Caco-2 (cell line): ENCODE measurements at places on chromosomes 11 and 22. TPM values are rescaled to one million over a fixed set of nuclear protein-coding genes. Genes with fewer than 3 reads are reported as not detected.

The KCTD14 gene
- total RNA-seq: 8.2 and 9.1 TPM in 2 replicates

The KCNJ1 gene
- not detected in 2 replicates for total RNA-seq

The STK33 gene
- 0.51 and 0.98 TPM in 2 replicates for total RNA-seq

The THOC5 gene
- total RNA-seq: 61.1 and 74.6 TPM in 2 replicates

The SLC5A4 gene
- not detected in 2 replicates for total RNA-seq

The SAA2 gene
- not detected in 2 replicates for total RNA-seq

The TSPAN32 gene
- 0.97 and 1.2 TPM in 2 replicates for total RNA-seq

The GLYATL1 gene
- total RNA-seq: 1.5 and 4.0 TPM in 2 replicates

The PPM1F gene
- 18.9 and 25.8 TPM in 2 replicates for total RNA-seq

The LAMTOR1 gene
- 158 and 170 TPM in 2 replicates for total RNA-seq

The UCP2 gene
- 100 and 144 TPM in 2 replicates for total RNA-seq

The ZFP91 gene
- 37.5 and 40.6 TPM in 2 replicates for total RNA-seq

The RBMXL2 gene
- total RNA-seq: not detected in 2 replicates

The CRY2 gene
- total RNA-seq: 28.5 and 31.6 TPM in 2 replicates

The SCGB2A2 gene
- not detected in 2 replicates for total RNA-seq

The IGLL1 gene
- total RNA-seq: not detected in 2 replicates

The ACTN3 gene
- total RNA-seq: 0.16 TPM in 1 of 2 replicates, not detected in the other

The OR51F2 gene
- not detected in 2 replicates for total RNA-seq

The TRPC6 gene
- total RNA-seq: 0.14 and 0.32 TPM in 2 replicates

The CASP1 gene
- 0.86 and 1.4 TPM in 2 replicates for total RNA-seq

- no peak for DNase-seq
Observed at GRCh38 chr22:48102581-48102980, 1340.1 kb downstream of the TBC1D22A start.

DNA sequence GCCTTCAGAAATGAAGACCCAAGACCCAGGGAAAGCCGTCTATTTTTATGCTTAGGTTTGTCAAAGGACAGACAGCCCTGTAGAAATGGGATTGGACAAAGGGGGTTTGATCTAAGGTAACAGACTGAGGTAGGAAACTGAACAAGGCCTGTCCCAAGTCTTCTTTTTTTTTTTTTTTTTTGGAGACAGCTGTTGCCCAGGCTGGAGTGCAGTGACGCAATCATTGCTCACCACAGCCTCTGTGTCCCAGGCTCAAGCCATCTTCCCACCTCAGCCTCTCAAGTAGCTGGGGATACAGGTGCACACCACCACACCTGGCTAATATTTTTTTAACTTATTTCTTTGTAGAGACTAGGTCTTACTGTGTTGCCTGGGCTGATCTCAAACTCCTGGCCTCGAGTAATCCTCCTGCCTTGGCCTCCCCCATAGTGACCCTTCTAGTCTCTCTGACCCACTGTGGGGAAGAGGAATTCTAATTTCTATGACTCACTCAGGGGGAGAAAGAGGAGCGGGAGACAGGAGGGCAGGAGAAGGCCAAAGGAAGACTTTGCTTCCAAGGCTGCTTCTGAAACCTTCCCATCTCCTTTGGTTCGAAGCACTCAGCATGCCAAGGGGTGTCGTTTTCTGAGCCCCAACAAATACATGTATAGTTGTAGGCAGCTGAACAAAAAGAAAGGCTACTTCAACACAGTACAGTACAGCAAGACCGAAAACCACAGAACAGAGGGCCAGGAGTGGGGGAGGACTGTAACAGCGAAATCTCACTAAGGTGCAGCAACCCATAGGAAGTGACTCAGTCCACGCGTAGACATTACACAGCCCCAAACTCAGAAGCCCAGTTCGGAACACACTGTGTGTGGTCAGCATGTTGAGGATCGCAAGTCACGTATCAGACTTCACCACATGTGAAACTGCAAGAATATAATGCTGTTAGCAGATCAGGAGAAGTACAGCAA is 872 bp downstream of the TMA7B start:
- DNase-seq: no peak

GRCh38 chr11:13205486-13205885 is 72.1 kb upstream of the BMAL1 start:
- no peak for DNase-seq

- no peak for DNase-seq
Observed at GRCh38 chr11:36280531-36280930, 8.7 kb downstream of the COMMD9 start.

- peak; percentile 93 for DNase-seq
Observed at GRCh38 chr11:79493555-79494171, 52.8 kb upstream of the TENM4 start.

GRCh38 chr11:16000065-16000464 is 356.3 kb downstream of the SOX6 start:
- no peak for DNase-seq

GRCh38 chr11:33899400-33900037 is 7.6 kb upstream of the LMO2 start:
- no peak for DNase-seq

DNA sequence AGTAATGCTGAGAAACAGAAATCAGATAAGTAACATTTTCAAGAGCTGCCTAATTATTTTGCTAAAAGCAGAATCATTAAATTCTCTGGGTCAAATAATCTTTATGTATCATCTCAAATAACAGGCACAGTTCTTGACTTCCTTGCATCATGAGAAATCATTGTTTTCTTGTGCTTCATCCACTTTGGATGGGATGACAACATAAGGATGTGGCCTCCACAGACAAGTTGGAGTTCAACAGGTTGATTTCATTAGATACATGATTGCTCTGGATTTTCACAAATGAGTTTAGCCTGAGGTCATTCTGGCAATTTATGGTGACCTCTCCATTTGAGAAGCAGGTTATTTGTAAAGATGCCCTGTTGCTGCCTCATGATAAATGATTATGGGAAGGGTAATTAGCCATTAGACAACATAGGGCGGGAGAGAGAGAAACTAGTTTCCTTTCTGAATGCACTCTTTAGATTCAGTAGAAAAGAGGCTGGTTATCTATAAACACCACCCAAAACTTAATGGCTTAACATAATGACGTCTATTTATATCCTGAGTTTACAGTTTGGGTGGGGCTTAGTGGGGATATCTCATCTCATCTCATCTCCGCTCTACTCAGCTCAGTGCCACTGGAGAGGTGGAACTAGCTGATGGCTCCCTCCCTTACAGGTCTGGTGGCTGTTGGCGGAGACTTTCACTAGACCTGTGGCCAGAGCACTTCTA is 35.0 kb upstream of the ADORA2A start:
- no peak for DNase-seq

DNA sequence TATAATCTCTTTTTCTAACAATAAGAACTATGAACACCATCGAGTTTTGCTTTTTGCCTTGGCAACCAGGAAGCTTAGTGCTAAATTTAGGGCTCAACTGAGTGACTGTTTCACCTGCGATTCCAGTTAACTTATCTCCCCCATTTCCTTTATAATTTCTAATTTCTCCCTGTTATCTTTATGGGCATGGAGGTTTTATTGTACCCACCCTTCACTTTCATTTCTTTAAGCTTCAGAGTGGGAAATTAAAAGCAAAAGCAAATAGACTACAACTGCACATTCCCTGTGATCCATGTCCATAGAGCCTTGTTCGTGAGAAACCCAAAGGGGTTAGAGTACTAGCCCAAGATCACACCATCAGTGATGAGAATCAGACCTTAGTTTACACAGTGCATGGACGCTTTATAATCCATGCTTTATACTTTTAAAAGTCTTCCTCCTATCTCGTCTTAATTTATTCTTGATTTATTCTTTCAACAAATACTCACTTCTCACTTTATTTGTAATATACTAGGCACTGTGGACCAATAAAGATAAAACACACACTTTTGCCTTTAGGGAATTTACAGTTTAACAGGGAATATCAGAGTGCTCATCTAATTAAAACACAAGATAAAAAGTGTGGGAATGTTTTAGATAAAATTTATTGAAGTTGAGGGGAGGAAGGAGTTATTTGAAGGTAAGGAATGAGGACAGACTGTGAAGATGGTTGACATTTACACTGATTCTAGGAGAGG is 40.6 kb downstream of the ADAMTS15 start:
- no peak for DNase-seq

GRCh38 chr11:125343718-125344131 is 152.3 kb downstream of the FEZ1 start:
- DNase-seq: no peak

DNA sequence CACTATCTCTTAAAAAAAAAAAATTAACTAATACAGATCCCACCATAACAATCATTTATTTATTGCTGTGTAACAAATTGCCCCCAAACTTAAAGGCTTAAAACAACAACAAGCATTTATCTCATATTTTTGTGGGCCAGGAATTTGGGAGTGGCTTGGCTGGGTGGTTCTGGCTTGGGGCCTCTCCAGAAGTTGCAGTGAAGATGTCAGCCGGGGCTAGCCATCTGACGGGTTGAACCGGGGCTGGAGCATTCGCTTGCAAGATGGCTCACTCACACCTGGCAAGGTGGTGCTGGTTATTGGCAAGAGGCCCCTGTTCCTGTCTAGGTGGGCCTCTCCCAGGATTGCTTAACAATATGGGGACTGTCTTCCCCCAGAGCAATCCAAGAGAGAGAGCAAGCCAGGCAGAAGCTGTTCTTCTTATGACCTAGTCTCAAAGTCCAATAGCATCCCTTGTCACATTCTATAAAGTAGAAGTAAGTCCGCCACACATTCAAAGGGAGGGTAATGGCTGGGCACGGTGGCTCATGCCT is 29.5 kb downstream of the ACO2 start:
- no peak for DNase-seq

GRCh38 chr11:112293614-112294013 is 33.0 kb upstream of the PLET1 start:
- DNase-seq: no peak

GRCh38 chr11:66418168-66418985 is 2.5 kb upstream of the NPAS4 start:
- peak; percentile 89 for DNase-seq

GRCh38 chr11:122275508-122275907 is 159.5 kb upstream of the BLID start:
- no peak for DNase-seq

GRCh38 chr11:74033046-74033445 is 24.2 kb upstream of the UCP3 start:
- DNase-seq: no peak

- no peak for DNase-seq
Observed at GRCh38 chr11:88695689-88696414, 358.3 kb upstream of the CTSC start.

DNA sequence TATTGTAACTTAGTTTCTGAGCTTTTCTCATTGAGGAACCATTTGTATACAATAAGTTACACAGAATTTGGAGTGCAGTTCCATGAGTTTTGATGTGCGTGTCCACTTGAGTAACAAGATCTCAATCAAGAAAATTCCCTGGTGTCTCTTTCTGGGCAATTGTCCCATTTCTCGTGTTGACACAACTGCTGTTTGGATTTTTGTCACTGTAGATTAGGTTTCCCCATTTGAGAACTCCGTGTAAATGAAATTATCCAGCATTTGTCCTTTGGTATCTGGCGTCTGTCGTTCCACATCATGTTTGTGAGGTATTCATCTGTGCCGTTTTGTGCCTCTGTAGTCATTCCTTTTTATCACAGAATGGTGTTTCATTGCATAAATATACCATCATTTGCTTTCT is 547.0 kb downstream of the TBC1D22A start:
- DNase-seq: no peak

- DNase-seq: peak; percentile 80
Observed at GRCh38 chr11:8099291-8099899, 18.4 kb downstream of the TUB start.

GRCh38 chr11:110525883-110526282 is 96.1 kb downstream of the FDX1 start:
- DNase-seq: no peak

DNA sequence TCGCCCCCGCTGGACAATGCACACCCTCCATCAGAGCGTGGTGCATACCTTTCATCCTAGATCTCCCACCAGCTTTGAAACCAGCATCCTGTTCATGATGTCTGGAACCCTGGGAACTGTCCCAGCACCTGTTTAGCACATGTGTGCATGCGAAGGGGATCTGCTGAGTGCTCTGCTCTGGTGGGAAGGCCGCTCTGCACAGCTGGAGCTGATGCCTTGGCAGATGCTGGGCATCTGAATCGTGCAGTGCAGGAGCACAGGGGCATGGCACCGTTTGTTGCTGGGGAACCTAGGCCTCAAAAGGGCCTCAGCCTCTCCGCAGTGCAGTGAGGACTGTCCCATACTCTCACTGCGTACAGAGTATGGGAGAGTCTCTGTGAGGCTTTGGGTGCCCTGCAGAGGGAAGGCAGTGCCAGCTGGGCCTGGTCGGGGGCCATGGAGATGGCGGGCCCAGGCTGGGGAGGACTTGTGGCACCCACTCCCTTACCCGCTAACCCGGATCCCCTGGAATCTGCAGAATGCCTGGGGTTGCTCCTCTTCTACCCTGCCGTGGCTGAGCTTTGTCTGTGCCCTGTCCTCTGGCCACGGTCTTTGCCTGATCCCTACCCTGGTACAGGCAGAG is 72.9 kb upstream of the ATXN10 start:
- no peak for DNase-seq

DNA sequence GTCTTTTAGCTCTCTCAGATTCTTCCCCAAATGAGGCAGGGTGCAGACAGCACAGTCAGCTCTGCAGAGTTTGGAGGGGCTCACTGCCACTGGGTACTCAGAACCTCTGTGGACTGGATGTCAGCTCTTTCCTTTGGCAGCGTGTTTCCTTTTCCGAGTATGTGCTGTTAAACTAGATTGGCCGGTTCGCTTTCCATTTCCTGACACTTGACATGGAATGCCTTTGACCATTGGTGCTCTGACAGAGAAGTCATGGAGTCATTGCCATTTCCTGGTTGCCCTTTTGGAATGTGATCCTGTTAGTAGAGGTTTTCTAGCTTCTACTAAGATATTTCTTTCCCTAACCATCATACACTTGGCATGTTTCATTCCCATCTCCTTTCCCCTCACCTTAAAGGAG is 86.7 kb downstream of the SWAP70 start:
- DNase-seq: no peak

GRCh38 chr22:38941488-38941987 is 15.9 kb upstream of the APOBEC3A start:
- no peak for DNase-seq

- DNase-seq: no peak
Observed at GRCh38 chr11:43819926-43820325, 60.7 kb upstream of the ALKBH3 start.

DNA sequence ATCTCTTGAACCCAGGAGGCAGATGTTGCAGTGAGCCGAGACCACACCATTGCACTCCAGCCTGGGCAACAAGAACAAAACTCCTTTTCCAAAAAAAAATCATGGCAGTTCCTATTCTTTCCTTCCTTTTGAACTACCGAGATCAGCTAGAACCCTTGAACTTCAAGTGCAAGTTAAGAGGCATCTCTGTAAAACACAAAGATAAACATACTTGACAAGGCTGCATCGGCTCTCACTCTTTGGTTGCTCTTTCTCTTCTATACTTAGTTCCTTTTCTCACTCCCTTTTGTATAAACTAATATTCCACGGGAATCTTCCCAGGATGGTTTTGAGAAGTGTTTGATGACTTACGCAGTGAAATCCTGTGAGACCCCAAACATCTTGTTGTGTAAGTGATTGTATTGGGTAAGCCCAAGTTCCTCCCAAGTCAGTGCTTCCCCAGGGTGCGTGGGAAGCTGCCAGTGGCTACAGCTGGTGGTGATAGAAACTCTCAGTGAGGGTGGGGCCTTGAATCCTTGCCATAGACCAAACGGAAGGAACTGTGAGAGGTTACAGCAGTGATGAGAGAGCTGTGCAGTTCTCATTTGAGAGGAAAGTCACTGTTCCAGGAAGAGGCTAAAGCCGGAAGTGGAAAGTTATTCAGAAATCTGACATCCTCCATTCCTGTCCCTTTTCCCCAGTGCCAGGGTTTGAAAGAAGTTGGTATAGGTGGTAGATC is 24.1 kb upstream of the CDC42EP2 start:
- DNase-seq: no peak
